ENCODE measurements at places on chromosomes 7 and 10.

DNA sequence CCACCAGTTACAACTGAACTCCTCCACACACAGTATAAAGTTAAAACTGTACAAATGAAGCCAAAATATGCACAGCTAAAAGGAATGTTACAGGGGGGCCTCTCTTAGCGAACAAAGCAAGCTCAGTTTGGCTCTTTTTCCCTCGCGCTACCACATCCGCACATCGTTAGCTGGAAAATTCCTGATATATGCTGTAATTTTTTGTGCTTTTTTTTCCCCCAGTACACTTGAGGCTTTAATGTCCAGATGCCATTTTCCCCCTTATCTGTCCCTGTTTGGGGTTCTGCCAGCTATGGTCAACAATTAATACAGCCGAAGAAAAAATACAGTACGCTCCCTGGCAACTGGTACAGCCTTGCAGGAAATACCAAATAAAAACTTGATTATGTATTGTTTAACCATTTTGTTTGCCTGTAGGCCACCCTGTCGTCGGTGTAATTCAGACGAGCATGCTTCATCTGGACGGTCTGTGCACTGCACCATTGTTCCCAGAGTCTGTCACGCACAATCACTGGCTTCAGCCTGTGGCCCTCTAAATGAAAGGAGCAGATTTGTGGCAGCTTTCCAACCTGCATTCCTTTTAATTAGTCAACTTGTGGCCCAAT is 108.1 kb upstream of the FAM133B start:
- DNase-seq, result no peak

- no peak for DNase-seq
Measured at GRCh38 chr10:33315891-33316290, 18.6 kb downstream of the NRP1 start.

DNA sequence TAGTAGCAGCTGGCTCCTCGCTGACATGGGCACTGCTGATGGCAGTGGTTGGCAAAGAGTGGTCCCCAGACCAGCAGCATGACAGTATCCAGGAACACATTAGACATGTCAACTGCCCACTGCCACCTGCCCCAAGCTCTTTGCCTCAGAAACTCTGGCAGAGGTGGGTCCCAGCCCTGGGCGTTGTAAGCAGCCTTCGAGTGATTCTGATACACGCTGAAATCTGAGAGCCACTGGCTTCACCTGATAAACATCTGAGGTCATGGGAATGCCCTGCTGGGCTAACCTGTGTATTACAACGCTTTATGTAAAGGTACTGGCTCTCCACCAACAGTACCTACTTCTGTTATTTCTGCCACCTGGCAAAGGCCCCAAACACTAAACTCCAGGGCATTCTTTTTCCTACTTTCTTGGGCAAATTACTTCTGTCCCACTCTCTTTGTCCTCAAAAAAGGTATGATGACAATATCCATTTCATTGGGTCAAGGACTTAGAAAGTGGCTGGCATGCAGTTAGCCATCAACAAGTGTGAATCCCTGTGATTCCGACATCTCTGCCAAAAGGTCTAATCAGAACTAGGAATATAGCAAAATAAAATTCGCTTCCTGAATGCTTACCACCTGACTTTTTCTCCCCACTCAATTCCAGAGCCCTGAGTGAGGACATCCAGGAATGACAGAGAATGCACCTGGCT is 9.2 kb downstream of the SGMS1 start:
- DNase-seq, result no peak

GRCh38 chr10:33655165-33655815 is 320.8 kb upstream of the NRP1 start:
- no peak for DNase-seq

GRCh38 chr10:133257489-133258065 is 19.1 kb downstream of the ADAM8 start:
- no peak for DNase-seq

DNA sequence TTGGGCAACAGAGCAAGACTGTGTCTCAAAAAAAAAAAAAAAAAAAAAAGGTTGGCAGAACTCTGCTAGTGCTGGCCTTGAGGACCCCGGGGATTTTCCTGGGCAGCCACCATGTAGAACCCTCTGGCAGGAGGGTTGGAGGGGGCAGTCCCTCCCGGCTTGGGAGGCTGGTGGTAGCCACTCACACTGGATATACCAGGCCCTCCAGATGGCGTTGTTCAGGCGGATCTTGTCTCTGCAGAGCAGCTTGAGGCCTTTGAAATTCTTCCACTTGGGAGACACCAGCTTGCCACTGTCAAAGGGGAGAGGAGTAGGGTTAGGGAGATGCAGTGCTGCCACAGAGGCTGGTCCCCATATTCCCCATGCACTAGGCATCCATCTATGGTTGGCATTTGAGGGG is 8.4 kb downstream of the MLXIPL start:
- DNase-seq, result no peak

DNA sequence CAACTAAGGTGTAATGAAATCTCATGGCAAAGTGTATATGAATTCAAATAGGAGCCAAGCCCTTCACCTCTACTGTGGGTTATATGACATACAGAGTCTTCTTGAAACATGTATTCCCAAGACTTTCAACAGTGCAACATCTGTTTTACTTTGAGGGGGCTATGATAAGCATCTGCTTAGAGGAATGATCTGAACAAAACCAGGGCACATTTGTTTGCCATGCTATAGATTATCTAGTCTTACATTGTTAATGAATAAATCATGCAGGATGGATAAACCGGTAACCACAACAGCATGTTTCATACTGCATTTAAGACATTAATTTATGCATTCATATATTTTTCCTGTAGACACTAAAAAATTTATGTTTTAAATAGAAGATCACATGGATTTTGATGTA is 1021.9 kb downstream of the LRMDA start:
- no peak for DNase-seq

DNA sequence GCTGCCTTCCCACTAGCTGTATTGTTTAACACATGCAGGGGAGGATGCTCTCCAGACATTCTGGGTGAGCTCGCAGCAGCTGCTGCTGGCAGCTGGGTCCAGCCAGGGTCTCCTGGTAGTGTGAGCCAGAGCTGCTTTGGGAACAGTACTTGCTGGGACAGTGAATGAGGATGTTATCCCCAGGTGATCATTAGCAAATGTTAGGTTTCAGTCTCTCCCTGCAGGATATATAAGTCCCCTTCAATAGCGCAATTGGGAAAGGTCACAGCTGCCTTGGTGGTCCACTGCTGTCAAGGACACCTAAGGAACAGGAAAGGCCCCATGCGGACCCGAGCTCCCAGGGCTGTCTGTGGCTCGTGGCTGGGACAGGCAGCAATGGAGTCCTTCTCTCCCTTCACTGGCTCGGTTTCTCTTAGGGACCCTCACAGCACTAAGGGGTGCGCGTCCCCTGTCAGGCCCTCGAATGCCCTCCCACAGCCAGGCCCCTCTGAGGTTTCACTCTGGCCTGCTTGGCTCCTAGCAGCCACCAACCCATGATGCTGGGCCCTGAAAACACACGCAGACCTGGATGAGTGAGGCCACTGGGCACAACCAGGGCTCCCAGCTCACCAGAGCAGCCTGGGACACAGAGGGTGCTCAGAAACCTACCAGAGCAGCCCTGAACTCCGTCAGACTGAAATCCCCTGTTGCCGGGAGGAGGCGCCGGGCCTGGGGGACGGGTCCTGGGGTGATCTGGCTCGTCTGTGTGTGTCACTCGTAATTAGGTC is 173.0 kb upstream of the LANCL2 start:
- DNase-seq, result no peak

DNA sequence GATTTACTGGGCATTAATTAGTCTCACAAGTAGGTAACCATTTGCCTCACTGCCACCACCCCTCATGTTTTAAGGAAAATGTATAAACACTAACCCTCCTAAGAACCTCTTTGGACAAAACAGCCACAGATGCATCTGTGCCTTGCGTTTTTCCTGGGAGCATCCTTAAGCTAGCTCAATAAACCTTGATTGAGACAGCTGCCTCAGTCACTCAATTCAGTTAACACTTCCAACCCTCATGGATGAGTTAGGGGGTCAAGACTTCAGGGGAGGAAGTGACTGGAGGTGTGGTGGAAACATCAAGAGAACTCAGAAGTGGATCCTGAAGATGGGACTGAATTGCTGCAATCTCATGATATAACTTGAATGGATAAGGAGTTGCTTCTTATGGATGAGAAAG is 31.5 kb downstream of the CUL2 start:
- no peak for DNase-seq

GRCh38 chr7:131008840-131009711 is 275.1 kb upstream of the KLF14 start:
- no peak for DNase-seq

DNA sequence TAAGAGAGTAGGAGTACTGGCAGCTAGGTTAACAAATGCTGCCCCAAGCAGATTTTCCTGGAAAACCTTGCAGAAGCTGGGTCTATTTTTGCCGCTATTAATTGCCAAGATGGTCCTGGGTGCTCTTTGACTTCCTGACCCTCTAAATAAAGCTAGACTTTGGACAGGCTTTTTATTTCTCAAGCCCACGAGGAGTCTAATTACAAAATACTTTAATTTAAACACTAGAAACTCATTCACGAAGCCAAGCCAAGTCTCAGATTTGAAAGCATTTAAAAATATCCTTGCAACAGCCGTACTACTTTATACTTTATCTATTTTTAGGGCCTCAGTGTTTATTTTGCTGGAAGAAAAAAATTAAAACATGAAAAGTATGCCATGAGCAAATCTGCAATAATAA is 45.1 kb downstream of the TMEM26 start:
- no peak for DNase-seq

GRCh38 chr10:124604214-124605000 is 139.8 kb downstream of the FAM53B start:
- no peak for DNase-seq

GRCh38 chr7:111771638-111772037 is 209.3 kb upstream of the IMMP2L start:
- DNase-seq, result no peak

- no peak for DNase-seq
Measured at GRCh38 chr7:35648367-35648766, 46.6 kb downstream of the HERPUD2 start.

- no peak for DNase-seq
Measured at GRCh38 chr10:30462513-30462912, 28.5 kb downstream of the MAP3K8 start.

GRCh38 chr7:51138123-51139085 is 178.2 kb downstream of the COBL start:
- no peak for DNase-seq

- DNase-seq, result no peak
Measured at GRCh38 chr10:58746474-58747185, 234.0 kb downstream of the BICC1 start.

GRCh38 chr10:113021268-113022040 is 71.4 kb downstream of the TCF7L2 start:
- DNase-seq, result no peak

- DNase-seq, result no peak
Measured at GRCh38 chr7:132004529-132004928, 448.1 kb upstream of the PODXL start.

DNA sequence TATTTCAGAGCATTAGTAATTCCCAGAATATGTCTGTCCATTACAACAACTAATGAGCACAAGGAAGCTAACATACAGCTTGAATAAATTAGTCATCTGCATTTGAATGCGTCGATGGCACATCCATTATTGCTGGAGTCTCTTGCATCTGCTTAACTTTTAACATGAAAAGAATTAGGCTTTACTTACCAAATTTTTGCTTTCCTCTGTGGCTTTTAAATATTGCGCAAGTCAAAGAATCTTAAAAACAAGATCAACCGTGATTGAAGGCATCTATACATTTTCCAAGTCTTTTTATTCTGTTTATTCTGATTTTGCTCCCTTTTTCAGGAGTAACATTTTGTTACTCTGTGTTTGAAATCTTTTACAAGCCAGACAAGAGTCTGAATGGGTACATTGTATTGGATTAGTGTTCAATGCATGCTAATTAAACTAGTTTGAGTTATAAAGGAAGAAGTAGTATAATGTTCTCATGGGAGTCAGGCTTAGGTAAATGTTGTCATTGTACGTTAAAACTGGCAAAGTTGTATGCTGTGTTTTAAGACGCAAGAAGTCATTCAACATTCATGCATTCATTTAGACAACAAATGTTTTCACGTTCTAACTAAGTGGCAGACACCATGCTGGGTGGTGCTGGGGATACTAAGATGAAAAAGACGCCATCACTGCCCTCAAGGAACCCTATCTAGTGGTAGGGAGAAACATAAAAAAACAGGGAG is 4.0 kb upstream of the CACNB2 start:
- no peak for DNase-seq

GRCh38 chr7:146411975-146412374 is 295.4 kb downstream of the CNTNAP2 start:
- DNase-seq, result no peak

GRCh38 chr10:123995461-123996131 is 97.8 kb downstream of the CHST15 start:
- no peak for DNase-seq

- DNase-seq, result no peak
Measured at GRCh38 chr7:148898845-148899484, 14.9 kb upstream of the EZH2 start.

GRCh38 chr10:12364559-12364958 is 15.2 kb downstream of the CAMK1D start:
- no peak for DNase-seq

- DNase-seq, result no peak
Measured at GRCh38 chr7:150897502-150898474, 45.5 kb downstream of the AOC1 start.

DNA sequence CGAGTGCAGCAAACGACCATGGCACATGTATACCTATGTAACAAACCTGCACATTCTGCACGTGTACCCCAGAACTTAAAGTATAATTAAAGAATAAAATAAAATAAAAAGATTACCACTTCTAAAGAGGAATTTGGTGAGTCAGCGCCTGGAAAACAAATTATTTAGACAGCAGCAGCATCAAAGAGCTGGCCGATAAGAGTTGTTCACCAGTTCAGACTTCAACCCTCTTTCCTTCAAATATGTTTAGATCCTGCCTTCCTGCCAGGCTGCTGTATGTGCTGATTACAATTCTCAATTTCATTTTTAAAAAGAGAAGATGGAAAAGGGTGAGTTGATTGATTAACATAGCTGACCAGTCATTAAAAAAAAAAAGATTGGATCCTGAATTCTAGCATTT is 672.0 kb upstream of the NRP1 start:
- no peak for DNase-seq

GRCh38 chr10:24958721-24959381 is 6.4 kb upstream of the PRTFDC1 start:
- DNase-seq, result no peak

DNA sequence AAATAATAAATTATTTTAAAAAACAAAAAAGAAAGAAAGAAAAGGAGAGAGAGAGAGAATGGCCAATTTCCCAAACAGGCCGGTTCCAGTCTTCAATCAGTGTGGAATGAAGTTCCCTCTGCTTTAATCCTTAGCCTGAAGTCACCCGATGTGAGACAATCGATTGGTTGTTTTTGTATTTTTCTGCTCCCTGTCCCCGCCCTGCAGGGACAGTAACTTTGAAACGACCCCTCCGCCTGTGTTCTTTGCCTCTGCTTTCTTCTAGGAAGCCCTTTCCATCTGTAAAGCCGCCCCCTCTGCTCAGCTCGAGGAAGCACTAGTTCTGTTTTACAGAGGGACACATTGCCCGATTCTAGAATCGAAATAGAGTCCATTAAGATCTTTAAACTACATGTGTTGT is 33.4 kb downstream of the FOXL3 start:
- DNase-seq, result no peak

GRCh38 chr7:46054915-46055314 is 133.8 kb upstream of the IGFBP3 start:
- DNase-seq, result no peak

All from activated effector memory CD4-positive, alpha-beta T cell treated with Interleukin-2 at 50 U/mL for 16 hours (primary cell).